Lower lobe of right lung (tissue), 2 donors: ENCODE measurements at places on chromosomes 4 and X. TPM values are rescaled to one million over a fixed set of nuclear protein-coding genes. Genes with fewer than 3 reads are reported as not detected.

PSAPL1 gene
- not detected for total RNA-seq

TMEM164 gene
- 66.4 TPM for total RNA-seq

EPGN gene
- total RNA-seq = 2.5 TPM

- DNase-seq = peak; percentile 77
These were observed 122.3 kb upstream of the TBL1X start for GRCh38 chrX:9342561-9343051.

GRCh38 chr4:6548201-6548881 is 26.6 kb upstream of the MAN2B2 start:
- DNase-seq = no peak

DNA sequence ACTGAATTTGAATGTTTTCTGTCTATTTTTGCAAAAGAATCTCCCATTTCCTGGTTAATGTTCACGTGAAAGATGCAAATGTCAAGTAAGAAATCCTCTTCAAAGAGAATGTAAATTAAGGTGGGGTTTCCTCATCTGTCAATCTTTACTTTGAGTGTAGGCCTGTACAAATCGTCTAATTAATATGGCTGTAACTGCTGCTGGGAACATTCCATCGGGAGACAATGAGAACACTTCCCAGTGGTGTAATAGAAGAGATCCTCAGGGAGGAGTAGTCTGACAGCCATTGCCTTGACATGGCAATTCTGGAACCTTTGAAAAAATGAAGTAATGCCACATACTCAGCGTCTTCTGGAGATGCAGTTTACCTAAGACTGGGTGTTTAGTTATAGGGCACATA is 3.7 kb downstream of the EREG start:
- no peak for DNase-seq

- DNase-seq = no peak
These were observed 56.0 kb downstream of the RAI2 start for GRCh38 chrX:17805120-17805519.

DNA sequence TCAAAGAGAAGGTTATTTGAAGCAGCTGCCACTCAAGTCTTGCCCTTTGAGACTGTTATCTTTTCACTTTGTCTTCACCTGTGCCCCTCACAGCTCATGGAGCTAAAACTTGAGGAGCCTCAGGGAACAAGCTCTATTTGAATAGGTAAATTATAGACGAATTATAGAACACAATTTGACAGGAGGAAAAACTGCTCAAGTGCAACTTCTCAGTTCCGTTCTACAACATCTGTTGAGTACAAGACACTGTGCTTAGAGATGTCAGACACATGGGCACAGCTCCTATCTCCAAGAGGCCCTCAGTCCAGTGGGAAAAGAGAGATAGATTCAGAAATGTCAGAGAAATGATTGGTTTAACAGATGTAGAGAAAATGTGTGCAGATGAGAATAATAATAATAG is 5.1 kb downstream of the PPP1R2C start:
- no peak for DNase-seq

GRCh38 chr4:25420931-25421330 is 43.9 kb downstream of the ANAPC4 start:
- DNase-seq = no peak

- no peak for DNase-seq
These were observed 44.2 kb downstream of the COQ2 start for GRCh38 chr4:83240379-83240875.

GRCh38 chrX:96140796-96141195 is 543.8 kb upstream of the DIAPH2 start:
- DNase-seq = no peak

GRCh38 chr4:120843849-120844527 is 78.5 kb downstream of the PRDM5 start:
- DNase-seq = peak; percentile 50

- peak; percentile 36 for DNase-seq
These were observed 15.9 kb downstream of the RGS12 start for GRCh38 chr4:3308691-3309090.

GRCh38 chrX:43693602-43694406 is 37.7 kb downstream of the MAOA start:
- DNase-seq = peak; percentile 48

GRCh38 chr4:48913346-48913745 is 6.8 kb upstream of the OCIAD2 start:
- no peak for DNase-seq

- no peak for DNase-seq
These were observed 15.3 kb downstream of the PPARGC1A start for GRCh38 chr4:23874536-23874901.

DNA sequence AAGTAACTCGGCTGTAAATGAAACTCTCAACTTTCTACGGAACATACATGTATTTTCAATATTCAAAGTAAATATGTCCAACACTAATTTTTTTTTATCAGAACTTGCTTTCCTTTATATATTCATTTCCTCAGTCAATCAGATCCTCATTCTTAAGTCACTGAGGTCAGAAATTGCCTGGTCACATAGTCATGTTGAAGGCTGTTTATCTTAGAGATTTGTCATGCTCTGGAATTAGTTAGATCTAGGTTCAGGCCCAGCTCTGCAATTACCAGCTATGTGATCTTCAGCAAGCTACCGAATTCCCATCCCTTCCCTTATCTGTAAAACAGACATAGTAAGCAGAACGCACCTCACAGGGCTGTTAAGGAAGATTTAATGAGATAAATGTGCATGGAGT is 228.8 kb downstream of the SPCS3 start:
- no peak for DNase-seq

- no peak for DNase-seq
These were observed 231.3 kb upstream of the PITX2 start for GRCh38 chr4:110854021-110854678.

- DNase-seq = no peak
These were observed 47.8 kb downstream of the SEPSECS start for GRCh38 chr4:25112366-25112994.

DNA sequence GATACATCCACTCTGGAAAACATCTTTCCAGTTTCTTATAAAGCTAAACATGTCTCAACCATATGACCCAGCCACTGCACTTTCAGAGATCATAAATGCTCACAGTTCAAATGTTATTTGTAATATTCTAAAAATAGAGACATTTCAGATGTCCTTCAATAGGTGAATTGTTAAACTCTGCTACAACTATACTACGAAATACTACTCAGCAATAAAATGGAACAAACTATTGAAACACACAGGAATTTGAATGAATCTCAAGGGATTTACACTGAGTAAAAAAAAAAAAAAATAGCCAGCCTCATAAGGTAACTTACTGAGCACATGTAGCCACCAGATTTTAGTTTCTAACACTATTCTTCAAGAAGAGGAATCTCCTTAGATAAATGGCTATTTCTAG is 253.9 kb downstream of the PCDH18 start:
- no peak for DNase-seq

GRCh38 chrX:20418379-20419150 is 151.9 kb upstream of the RPS6KA3 start:
- DNase-seq = no peak
